Stromal cell of bone marrow (primary cell): ENCODE measurements at places on chromosomes 1 and 21.

GRCh38 chr1:8562881-8563865 lies 245.3 kb downstream of the SLC45A1 start:
- no peak for DNase-seq

DNA sequence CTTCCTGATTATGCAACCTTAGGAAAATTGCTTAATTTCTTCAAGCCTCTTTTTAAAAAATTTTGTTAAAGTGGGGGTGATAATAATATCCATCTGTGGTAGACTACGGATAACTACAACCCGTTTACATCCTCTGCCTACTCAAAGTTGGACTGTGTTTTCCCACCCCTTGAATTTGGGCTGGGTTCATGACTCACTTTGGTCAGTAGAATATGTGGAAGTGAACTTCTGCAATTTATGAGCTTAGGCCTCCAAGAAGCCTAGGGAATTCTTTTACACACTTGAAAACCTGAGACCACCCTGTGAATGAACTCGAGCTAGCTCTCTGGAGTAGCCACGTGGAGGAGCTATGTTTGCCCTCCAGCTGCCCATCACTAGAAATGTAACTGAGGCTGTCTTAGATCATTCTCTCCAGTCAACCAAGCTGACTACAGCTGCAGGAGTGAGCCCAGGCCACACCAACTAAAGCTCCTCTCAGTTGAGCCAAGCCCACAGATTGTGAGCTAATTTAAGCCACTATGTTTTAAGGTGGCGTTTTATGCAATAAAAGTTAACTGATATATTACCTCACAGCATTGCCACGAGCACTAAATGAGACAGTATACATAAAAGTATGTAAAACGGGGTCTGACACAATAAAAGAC lies 29.6 kb upstream of the CACHD1 start:
- DNase-seq = no peak

DNA sequence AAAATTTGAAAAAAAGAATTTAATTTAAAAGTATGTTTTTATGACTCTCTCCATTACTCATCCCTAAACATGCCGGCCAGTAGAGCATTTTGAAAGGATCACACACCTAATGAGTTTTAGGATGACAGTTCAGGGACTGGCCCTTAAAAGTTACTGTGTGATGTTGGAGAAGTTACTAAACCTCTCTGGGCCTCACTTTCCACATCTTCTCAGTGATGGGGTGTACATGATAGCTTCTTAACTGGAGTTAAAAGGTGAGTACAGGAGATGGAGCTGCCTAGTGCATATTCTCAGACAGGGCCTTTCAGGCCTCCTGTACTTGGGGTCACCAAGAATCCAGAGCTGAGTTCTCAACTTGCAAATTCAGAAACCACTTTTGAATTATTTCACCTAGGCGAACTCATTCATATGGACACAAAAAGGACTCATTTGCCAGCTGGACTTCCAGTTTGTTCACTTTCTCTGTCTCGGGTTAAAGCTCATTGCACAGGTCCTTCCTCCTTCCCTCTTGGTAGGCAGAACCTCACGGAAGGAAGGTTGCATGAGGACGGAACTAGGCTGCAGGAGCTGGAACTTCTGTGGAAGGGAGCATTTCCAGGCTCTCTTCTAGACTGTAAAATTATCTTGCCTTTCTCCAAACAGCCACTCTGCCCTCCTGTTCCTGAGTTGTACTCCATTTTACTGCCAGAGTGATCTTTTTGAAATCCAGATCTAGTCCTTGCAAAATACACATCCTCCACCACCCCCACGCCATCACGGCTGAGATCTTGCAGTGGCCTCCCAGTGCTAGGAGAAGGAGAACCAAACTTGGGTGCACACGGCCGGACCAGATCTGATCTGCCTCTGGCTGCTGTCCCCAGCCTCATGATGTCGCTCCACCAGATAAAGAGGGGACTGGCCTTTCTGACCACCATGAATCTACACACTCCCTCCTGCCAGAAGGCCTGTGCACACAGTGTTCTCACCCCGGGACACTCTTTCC lies 4.3 kb upstream of the SLC30A1 start:
- DNase-seq = no peak

DNA sequence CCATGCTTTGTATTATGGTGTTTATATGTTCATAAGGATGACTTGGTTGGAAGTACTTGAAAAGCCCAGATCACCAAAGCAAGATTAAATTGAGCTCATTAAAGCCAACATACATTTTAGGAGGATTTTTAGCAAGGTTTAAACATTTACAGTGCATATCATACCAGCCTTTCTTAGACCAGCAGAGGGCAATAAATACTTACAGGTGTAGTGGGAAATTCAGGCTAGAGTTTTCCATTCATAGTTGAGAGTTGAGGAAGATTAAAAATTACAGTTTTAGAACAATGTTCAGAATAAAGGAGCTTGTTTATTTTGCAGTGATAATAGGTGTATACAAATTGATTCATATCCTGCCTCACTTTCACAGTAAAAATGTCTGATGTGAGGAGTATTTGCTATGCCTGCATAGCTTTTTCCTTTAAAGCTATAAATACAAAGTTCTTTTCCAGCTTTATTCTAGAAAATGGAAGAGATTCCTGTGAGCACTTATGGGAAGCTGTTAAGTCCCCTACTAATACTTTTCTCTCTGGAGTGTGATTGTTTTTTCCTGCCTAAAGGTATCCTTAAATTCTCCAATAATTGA lies 35.3 kb downstream of the DTL start:
- peak; percentile 41 for DNase-seq

- DNase-seq = no peak
Measured at GRCh38 chr1:204923626-204924012, 53.0 kb downstream of the NFASC start.

DNA sequence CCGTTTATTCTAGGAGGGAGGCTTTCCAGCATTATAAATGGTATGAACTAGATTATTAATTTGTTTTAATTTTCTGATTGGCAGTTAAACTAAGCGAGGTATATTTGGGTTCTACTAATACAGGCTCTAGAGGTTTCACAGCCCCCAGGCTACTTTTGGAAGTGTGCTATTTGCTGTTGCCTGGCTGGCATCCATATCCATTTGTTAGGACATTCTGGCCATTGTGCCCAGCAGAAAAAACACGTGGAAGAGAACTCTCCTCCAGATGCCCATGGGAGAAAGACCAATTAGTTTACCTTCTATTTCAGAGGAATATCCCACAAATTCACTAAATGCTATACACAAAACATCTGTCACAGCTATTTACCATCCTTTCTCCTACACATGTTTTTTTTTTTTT lies 29.3 kb downstream of the MACO1 start:
- no peak for DNase-seq

DNA sequence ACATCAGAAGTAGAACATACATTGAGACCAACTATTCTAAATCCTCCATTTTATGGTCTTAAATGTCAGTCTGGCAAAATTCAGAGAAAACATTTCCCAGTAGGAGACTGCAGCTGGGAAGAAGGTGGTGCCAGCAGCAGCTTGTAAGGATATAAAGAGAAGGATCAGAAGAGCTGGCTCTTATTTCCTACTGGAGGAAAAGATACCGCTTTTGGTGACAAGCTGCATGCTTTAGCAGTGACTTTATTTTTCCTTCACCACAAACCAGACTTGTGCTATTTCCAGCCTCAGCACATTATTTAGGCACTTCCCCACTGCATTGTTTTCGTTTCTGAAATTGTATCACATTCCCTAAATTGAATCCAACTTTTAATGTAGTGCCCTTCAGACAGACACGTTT lies 28.4 kb downstream of the RNF11 start:
- DNase-seq = peak; percentile 90

DNA sequence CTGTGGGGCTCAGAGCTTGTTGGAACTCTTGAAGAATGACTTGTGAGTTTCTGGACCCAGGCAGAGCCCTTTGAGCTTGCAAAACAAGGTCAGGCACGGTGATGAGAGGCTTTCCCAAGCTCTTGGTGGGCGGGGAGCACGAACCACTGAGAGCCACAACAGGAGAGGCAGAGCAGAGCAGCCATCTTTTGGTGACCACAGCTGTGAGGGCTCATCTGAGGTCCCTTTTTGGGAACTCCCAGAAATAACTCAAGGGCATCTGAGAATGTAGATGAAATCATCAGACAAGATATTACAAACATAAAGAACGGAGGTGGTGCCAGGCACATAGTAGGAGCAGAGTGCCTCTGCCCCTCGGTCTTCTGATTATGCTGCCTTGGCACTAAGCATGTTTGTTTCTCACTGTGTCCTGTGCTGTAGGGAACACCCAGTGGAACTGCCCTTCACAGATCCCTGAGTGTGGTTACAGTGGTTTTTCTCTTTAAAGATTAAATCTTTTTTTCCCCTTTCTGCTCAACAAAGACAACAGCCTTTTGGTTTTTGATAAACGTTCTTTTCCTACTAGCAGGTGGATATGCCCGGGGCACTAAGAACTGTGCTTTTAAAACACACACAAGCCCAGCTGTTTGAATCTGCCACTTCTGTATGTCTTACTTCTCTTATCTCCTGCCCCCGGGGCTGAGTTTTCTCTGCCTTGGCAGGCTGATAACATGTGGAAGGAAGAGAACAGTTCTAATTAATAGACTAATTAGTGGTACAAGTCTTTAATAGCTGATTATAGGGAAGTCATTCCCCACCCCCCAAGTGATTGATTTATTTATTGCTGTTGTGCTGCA lies 37.7 kb downstream of the CD34 start:
- no peak for DNase-seq

- DNase-seq = no peak
Measured at GRCh38 chr1:98919211-98919610, 85.5 kb downstream of the PLPPR5 start.

GRCh38 chr1:169509354-169509753 lies 23.6 kb upstream of the SLC19A2 start:
- no peak for DNase-seq

DNA sequence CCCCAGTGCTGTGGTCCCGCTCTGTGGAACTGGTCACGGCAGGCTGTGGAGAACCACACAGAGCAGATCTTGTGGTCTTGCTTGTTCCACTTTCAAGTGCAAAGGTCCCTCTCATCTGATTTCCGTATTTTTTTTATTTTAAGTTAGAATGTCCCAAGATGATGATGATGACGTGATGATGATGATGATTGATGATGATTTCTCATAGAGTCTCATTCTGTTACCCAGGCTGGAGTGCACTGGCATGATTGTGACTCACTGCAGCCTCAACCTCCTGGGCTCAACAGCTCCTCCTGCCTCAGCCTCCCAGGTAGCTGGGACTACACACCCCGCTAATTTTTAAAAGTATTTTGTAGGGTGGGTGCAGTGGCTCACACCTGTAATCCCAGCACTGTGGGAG lies 12.2 kb downstream of the EVA1C start:
- DNase-seq = peak; percentile 24

GRCh38 chr1:157399343-157399983 lies 152.9 kb downstream of the FCRL5 start:
- DNase-seq = no peak

- no peak for DNase-seq
Measured at GRCh38 chr1:200681231-200681630, 11.5 kb upstream of the DDX59 start.

- no peak for DNase-seq
Measured at GRCh38 chr1:8435569-8436071, 117.7 kb downstream of the SLC45A1 start.

DNA sequence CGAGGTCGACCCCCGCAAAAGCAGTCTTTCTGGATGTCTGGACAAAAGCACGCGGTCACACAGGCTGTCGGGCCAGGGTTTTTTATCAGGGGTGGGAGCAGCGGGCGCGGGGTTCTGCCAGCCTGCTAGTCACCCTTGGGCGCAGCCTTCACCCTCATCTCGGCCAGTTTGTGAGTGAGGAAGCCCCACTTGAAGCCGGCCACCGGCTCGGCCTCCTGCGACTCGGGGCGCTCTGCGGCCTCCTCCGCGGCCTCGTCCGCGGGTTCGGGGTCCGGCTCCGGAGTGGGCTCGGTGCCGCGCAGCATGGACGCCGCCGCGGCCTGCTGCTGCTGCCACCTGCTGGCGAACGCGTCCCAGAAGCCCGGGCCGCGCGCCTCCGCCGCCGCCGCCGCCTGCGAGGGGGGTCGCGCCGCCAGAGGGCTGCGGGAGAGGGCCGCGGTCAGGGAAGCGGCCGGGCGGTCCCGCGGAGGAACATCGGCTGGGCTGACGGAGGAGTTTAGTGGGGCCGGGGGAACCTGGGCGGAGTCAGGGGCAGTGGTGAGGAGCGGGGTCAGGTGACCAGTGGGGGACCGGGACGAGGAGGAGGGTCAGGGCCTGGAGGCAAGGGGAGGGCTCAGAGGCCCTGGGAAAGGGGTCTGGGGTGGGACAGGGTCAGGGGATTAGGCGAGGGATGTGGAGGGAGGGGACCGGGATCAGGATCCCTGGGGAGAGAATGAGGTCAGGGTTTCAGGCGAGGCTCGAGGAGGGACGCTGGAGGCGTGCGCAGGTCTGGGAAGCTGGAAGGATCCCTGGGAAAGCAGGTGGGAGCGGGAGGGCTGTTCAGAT lies 4.5 kb downstream of the C1orf232 start:
- no peak for DNase-seq

- no peak for DNase-seq
Measured at GRCh38 chr1:177080564-177080963, 83.9 kb downstream of the ASTN1 start.

DNA sequence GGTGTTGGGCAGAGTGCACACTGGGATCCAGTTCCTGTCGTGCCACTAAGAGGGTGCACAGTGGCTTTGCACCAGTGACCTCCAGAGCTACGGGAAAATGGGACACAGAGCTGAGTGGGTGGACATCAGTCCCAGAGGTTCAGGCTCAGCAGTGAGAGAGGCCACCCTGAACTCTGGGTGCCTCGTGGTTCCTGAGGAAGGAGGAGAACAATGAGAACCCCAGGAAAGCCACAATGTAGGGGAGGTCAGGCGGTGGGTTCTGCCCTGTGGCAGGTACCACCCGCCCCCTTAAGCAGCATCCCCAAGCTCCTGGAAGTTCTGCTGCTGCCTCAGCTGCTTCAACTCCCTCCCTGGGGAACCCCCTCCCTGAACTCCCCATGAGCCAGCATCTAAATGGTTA lies 112.2 kb downstream of the GRIK3 start:
- no peak for DNase-seq

- no peak for DNase-seq
Measured at GRCh38 chr1:43372172-43372571, 4.4 kb upstream of the ELOVL1 start.

- DNase-seq = no peak
Measured at GRCh38 chr21:9008636-9009035, 1512.7 kb upstream of the TPTE start.

GRCh38 chr1:100708476-100709062 lies 11.0 kb upstream of the VCAM1 start:
- peak; percentile 33 for DNase-seq

- no peak for DNase-seq
Measured at GRCh38 chr1:164638492-164639202, 79.7 kb downstream of the PBX1 start.

GRCh38 chr1:200628223-200628881 lies 7.8 kb upstream of the KIF14 start:
- no peak for DNase-seq
